Activated T-helper 1 cell treated with anti-CD3 and anti-CD28 coated beads, Interleukin-2, amount 50 U/mL, for 16 hours (primary cell): ENCODE measurements at places on chromosomes 2 and 18.

GRCh38 chr2:70211595-70211994 is 20.8 kb upstream of the C2orf42 start:
- no peak for DNase-seq

GRCh38 chr2:136997557-136997956 is 232.2 kb downstream of the THSD7B start:
- DNase-seq: no peak

- no peak for DNase-seq
Measured at GRCh38 chr2:201436141-201436540, 15.1 kb downstream of the TRAK2 start.

GRCh38 chr2:20012032-20012281 is 511 bp downstream of the MATN3 start:
- DNase-seq: no peak

GRCh38 chr2:192412394-192412793 is 217.7 kb upstream of the TMEFF2 start:
- DNase-seq: no peak

- no peak for DNase-seq
Measured at GRCh38 chr2:203376173-203376572, 48.0 kb downstream of the ABI2 start.

- no peak for DNase-seq
Measured at GRCh38 chr2:206611191-206611590, 31.1 kb upstream of the FAM237A start.

DNA sequence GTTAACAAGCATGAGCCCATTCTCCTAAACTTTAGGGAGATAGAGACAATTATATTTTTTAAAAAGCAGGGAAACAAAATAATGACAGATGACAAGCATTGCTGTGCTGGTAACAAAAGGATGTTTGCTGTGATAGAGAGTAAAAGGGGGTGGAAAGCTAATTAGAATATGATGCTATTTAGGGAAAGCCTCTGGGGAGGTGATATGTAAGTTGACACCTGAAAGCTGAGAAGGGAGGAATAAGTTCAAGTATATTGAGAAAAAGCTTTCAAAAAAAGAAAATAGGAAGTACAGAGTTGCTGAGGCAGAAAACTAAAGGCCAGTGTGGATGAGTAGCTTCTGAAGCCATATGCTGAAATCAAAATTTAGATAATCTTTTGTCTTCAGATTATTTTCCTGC is 565.2 kb upstream of the NRXN1 start:
- DNase-seq: no peak

DNA sequence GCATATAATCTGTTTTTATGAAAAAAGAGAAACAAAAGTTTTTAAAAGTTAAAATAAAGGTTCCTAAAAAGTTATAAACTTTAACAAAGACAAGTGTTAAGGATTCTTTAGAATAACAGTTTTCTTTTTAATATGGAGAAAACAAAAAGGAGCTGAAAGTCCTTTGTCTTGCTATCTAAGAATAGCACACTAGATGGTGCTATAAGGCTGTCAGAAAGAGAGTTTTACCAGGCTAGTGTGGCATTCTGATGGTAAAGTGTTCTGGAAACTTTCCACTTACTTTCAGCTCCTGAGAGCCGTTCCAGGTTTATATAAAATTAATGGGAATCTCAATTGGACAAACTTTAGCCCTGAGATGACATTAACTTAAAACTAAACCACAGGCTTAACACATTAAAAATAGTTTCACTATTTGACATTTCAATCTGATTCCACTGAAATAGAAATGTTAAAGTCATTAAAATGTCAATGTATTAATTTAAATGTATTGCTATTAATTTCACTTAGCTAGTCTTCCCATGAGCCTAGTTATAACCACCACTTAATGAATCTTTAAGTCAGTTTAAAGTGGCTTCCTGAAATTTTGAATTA is 3.7 kb downstream of the FBXO48 start:
- DNase-seq: no peak

GRCh38 chr2:39568561-39569006 is 97.1 kb upstream of the TMEM178A start:
- DNase-seq: no peak

DNA sequence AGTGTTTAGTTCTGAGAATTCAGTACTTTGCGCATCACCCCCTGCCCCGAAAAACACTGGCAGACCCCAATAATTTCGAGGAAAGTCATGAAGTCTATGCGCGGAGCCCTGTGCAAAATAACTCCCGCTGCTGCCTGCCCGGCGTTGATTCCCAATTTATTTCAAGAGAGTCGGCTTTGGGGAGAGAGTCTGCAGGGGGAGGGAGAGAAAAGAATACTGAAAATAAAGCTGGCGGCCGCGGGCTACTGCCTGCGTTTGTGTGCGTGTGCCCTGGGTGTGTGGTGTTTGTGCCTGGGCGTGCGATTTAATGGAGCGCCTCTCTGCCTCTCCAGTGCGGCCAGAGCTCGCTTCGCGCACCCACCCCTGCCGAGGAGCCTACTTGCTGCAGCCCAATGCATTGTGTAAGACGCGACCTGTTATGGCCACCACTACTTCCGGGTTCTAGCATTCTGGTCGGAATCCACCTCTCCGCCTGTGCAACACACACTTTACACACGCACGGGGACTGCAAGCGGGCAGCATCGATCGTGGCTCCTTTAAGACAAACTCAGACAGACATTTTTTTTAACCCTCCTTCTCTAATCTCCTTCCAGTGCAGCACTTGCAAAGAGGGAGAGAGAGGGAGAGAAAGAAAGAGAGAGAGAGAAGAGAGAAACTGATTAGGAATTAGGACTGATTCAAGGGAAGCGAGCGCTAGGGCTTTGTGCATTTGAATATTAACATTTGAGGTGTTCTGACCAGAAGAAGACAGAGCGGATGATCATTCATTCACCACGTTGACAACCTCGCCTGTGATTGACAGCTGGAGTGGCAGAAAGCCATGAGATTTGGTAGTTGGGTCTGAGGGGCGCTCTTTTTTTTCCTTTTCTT is at the start of gene MEIS1:
Gene MEIS1, plus strand, starts transcription at position 447 of the 870 bp plus-strand sequence. CDS start 732 bp downstream, outside the sequence.
- no peak for DNase-seq

DNA sequence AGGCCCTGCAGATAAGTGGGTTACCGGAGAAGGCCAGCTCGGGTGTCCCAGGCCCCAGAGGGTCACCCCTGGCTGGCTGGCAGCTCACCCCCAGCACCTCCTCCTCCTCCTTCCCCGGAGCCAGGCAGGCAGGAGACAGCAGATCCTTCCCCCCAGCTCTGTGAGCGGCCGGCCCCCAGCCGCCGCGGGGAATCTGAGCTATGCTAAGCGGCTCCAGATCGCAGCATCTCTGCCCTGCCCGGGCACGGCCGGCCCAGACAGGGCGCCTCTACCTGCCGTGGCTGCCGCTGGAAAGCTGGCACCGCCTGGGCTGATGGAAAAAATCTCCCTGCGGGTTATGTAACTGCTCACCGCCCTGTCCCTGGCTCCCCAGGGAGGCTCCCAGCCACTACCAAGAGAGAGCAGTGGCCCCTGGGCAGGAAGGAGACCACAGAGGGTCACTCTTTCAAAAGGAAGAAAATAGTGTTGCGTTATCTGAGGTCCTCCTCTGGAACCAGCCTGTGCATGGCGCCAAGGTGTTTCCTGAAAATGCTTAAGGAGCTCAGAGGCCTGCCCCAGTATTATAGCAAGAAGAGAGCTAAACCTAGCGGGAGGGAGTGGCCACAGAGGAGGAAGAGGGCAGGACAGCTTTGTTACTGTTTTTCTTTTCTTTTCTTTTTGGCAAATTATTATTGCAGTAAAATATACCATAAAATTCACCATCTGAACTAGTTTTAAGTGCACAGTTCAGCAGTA is 179.0 kb downstream of the SMAD7 start:
- DNase-seq: no peak

- DNase-seq: no peak
Measured at GRCh38 chr2:226427538-226428307, 371.9 kb downstream of the IRS1 start.

DNA sequence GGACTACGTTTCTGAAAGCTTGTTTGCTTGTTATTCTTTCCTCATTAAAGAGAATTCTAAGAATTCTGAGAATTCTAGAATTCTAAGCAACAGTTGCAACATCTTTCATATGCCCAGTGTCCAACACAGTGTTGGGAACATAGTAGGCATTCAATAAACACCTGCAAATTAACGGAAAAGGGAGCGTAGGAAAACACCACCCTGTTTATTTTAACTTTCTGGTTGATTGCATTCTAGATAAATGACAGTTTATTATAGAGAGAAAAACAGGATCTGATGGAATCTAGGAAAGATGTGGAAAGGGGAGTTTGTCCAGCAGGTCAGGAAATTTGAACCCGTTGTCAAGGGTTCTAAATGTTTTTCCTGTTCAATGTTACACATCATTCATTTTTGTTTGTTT is 24.2 kb upstream of the EFEMP1 start:
- DNase-seq: no peak

- no peak for DNase-seq
Measured at GRCh38 chr2:16322308-16323125, 343.1 kb downstream of the CYRIA start.

DNA sequence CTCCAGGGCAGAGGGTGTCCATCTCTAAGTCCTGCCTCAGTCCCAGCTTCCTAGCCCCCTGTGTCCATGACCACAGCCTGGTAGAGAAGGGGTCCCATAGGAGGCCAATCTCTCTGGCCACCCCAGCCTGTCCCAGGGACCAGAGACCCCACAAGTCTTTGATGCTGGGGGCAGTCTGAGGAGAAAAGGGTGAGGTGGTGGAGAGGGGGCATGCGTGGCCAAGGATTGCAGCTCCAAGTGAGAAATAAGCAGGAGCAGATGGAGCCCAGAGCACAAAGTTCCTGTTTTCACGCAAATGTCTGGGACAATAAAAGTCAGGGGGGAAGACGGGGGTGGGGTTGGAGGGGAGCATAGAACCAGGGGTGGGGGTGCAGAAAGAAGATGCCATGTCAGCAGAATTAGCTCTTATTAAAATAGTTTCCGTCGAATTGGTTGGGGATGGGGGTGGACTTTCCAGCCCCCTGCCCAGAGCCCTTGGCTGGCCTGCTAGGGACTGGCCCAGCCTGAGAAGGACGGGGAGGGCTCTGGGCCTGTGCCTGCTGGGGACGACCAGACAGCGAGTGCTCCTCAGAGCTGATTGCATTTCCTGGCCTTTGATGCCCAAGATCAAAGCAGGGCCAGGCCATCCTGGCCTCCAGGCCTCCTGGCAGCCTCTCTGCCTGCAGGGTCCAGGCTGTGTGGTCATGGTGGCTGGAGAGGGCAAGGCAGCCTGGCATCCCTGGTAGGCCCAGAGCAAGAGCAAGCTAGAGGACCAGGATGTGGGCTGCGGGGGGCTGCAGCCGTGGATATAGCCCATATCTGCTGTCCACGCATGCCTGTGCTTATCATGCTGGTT is 337.1 kb downstream of the DYSF start:
- DNase-seq: no peak

- DNase-seq: no peak
Measured at GRCh38 chr2:238505119-238505891, 78.6 kb downstream of the ASB1 start.

DNA sequence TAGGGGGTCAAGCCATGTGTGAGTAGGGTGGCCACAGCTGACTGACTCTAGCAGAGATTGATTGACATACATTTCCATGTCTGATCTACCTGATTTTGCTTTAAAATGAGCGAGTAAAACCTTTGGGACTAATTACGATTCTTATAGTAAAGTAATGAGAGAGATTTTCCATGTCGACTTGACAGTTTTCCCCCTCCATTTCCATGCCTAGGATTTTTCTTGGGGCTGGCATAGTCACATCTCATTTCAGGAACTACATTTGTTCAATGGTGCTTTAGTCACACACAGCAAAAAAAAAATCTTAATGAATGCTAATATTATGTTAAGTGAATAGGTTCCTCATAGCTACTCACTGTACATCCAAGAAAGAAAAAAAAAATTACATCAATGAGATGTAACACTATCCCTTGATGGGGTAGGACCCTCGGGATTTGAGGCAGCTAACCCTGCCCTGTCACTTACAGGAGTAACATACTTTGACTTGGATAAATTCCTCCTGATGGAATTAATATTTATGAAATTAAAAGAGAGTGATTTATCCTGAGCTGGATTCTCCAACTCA is 690.9 kb downstream of the TDRD15 start:
- DNase-seq: no peak

DNA sequence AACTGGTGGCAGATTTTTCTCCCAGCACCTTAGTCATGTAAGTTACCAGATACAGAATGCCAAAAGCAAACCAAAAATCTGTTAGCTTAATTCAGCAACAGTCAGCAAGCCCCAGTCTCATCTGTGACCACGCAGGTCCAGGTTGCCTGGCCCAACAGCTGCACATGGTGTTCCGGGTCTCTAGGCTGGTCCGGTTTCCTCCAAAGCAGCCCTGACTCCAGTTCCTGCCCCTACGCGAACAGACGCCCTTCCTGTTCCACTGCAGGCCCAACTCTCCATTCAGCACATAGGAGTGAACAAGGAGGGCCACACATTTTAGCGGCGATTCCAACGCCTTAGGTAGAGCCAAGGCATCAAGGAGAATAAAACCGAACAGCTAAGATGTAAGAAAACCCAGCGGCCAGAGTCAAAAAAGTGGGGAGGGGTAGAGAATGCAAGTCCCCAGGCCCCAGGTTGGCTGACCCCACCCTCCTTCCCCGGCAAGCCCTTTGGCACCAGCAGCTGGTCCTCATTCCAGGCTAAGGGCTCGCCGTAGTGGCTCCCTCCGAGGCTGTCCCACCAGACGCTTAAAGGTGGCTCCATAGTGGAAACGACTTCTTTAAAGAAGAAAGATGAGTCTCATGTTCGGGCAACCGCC is 1.5 kb downstream of the STK25 start:
- DNase-seq: no peak

- no peak for DNase-seq
Measured at GRCh38 chr2:62338111-62338510, 142.2 kb downstream of the B3GNT2 start.

- DNase-seq: no peak
Measured at GRCh38 chr2:54492335-54492734, 36.2 kb downstream of the SPTBN1 start.

DNA sequence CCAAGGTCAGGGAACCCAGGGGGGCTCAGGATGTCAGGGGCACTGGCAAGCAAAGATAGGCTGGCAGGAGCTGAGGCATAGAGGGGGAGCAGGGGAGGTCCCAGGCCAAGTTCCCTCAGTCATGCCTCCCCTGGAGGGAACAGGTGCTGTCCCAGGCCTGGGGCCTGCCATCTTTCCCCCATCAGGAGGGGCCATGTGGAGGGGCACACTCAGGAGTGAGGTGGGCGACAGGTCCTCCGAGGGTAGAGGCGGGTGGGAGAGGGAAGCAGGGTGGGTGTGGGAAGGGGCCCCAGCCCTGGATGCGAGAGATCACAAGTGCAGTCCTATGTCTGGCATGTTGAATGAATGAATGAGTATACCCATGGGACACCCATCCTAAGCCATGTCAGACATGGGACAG is 127.7 kb upstream of the GLI2 start:
- no peak for DNase-seq
